ENCODE measurements at places on chromosomes 6 and 20. TPM values are rescaled to one million over a fixed set of nuclear protein-coding genes. Genes with fewer than 3 reads are reported as not detected.

WFDC12 gene
- not detected for total RNA-seq

XKR7 gene
- not detected for total RNA-seq

GPR31 gene
- not detected for total RNA-seq

DEFB132 gene
- not detected for total RNA-seq

TOMM6 gene
- total RNA-seq: 289 TPM

ADAM33 gene
- total RNA-seq: 0.06 TPM

MRPL18 gene
- 104 TPM for total RNA-seq

COL12A1 gene
- 5.2 TPM for total RNA-seq

SIRPB2 gene
- total RNA-seq: not detected

PLN gene
- total RNA-seq: not detected

Measured in A549 treated with CpdA at 1 μM for 4 hours (cell line).